ENCODE measurements at places on chromosomes 2 and 18. TPM values are rescaled to one million over a fixed set of nuclear protein-coding genes. Genes with fewer than 3 reads are reported as not detected.

The MYOM1 gene
- total RNA-seq, result 0.92 TPM

The DQX1 gene
- 0.41 TPM for total RNA-seq

DNA sequence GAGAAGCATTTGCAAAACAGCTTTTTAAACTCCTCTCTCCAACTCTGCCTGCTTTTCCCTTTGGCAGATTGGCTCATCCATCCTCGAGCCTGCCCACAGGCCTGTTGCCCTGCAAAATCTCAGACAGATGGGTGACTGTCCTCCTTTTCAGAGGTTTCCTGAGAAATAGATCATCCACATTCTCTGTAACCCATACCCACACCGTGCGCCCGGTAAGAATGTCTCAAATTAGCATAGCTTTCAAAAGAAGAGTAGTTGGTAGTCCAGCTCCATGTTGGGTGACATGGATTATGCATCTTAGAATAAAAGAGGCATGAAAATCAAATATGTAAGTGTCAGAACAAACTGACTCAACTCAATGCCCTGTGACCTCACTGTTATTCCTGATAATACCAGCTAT, 457.9 kb downstream of the TSN start:
- H3K4me3 ChIP-seq, result no peak overlapping the region
- no peaks in the 10 kb centered on the region for H3K4me1 ChIP-seq
- DNase-seq, result no peak

DNA sequence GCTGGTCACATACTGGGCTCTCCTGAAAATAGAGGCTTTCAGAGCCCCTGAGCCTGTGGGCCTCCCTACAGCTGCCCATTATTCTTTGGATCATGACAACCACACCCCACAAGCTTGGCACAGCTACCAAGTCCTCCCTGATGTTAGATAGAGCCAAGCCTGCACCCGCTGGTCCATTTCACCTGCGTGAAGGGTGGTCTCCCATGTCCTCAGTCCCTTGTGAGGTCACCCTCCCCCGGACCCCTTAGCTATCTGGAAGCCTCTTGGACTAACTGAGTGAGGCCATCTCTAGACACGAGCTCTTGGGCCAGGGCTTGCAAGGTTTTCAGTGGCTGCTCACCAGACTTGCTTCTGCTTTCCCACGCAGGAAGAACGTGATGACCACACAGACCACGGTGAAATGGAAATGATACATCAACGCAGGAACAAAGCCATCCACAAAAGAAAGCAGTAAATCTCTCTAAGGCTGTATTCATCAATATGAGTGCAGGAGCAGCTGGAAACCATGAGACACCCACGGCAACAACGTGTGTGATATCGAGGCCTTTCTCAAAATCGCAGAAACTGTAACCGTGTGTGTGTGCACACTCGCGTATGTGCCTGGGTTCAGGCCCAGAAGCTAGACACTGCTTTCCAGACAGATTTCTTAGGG, 10.1 kb upstream of the MAL start:
- no peaks in the 10 kb centered on the region for H3K36me3 ChIP-seq
- DNase-seq, result no peak
- no peaks in the 10 kb centered on the region for H3K27me3 ChIP-seq
- no peak overlapping the region for H3K27ac ChIP-seq
- no peaks in the 10 kb centered on the region for H3K4me1 ChIP-seq

- no peak overlapping the region for H3K27ac ChIP-seq
- no peaks in the 10 kb centered on the region for H3K4me1 ChIP-seq
- no peaks in the 10 kb centered on the region for H3K36me3 ChIP-seq
- H3K4me3 ChIP-seq, result no peak overlapping the region
- no peak for DNase-seq
Observed at GRCh38 chr18:63106727-63107126, 212.8 kb downstream of the BCL2 start.
